ENCODE measurements at places on chromosomes 16 and 17. TPM values are rescaled to one million over a fixed set of nuclear protein-coding genes. Genes with fewer than 3 reads are reported as not detected.

- DNase-seq, result no peak
Observed at GRCh38 chr16:83615953-83616350, 191.8 kb upstream of the HSBP1 start.

- no peak for DNase-seq
Observed at GRCh38 chr17:17549732-17550366, 41.7 kb downstream of the PEMT start.

DNA sequence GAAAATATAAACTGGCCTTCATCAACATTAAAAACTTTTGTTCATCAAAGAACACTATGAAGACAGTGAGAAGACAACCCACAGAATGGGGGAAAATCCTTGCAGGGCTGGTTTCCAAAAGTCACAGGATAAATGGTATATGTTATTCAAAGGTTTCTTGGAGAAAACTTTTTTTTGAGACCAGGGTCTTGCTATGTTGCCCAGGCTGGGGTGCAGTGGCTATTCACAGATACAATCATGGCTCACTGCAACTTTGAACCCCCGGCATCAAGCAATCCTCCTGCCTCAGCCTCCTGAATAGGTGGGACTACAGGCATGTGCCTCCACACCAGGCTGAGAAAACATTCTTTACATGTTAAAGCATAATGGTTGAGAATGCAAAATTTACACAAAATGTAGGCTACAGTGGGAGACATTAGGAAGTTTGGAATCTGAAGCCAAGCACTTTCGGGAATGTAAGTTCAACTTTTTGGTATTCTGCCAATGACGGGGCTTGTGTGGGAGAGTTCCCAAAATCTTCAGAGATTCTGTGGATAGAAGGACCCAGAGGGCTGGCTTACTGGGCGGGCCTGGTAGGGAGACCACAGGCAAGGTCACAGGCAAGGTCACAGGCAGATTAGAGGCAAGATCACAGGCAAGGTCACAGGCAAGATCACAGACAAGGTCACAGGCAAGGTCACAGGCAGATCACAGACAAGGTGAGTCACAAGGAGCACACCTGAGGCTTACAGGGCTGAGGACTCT is 24.2 kb upstream of the ATP2A3 start:
- DNase-seq, result no peak

GRCh38 chr16:49951574-49952195 is 73.3 kb upstream of the CNEP1R1 start:
- no peak for DNase-seq

DNA sequence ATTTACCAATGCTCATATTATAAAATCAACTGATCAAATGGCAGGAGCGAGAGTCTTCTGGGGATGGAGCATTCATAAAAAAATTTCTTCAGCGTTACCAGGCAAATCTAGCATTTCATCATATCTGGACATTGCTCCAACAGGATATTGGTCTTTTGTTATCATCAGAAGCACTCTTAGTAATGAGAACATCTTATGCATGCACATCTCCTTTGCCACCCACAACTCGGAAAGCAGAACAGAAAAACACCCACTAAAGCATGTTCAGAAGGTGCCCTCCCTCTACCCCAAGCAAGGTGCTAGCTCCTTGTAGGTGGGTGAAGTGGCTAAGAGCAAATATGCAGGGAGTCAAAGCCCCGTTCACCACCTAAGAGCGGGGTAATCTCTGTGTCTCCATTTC is 18.9 kb downstream of the ARHGAP17 start:
- DNase-seq, result no peak

DNA sequence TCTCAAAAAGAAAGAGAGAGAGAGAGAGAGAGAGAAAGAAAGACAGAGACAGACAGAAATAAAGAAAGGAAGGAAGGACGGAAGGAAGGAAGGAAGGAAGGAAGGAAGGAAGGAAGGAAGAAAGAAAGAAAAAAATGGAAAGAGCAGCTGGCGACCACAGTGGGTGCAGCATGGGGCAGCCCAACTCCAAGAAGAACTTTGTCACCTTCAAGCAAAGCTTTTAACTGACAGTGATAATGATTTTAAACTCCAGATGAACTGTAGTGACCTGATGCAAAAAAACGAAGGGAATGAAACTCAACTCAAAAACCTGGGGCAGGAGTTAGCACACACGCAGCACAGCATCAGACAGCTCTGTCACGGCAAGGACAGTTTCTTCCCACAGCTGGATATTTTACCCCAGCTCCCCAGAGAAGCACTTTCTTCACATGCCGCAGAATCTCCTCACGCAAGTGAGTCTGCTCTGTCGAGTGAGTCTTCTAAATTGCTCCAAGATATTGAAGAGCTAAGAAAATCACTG is 5.0 kb upstream of the ARHGAP17 start:
- DNase-seq, result no peak

DNA sequence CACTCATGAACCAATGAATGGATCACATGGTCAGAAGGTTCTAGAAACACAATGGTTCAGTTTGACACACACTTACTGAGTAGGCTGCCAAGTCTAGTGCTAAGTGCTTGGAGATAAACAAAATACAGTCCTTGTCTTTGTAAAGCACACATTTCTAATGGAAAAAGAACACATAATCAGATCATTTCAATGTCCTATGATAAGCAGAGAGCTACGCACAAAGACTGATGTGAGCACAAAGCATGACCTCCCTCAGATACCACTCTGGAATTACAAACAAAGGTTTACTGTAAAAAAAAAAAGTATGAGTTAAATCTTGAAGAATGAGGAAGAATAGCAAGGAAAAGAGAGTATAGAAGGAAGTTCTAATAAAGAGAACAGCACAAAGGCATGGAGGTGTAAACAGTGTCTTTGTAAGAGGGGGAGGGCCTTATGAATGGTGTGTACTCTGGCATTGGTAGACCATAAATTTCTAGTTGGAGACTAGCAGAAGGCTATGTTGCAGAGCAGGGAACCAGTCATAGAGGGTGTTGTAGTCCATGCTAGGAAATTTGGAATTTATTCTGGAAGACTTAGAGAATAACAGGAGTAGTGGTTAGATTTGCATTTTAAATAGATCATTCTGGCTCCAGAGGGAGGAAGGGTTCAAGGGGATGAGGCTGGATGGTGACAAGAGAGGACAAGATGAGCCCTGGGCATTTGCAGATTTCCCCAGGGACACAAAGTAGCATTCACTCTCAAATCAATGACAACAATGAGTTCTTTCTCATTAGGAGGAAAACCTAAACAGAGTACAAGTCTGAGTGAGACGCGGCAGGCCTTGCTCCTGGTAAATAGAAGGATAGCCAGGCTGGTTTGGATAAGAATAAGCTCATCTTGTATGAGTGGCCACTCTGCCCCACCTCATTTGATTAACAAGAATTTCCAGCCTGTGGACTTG is 468.0 kb downstream of the TOX3 start:
- no peak for DNase-seq

DNA sequence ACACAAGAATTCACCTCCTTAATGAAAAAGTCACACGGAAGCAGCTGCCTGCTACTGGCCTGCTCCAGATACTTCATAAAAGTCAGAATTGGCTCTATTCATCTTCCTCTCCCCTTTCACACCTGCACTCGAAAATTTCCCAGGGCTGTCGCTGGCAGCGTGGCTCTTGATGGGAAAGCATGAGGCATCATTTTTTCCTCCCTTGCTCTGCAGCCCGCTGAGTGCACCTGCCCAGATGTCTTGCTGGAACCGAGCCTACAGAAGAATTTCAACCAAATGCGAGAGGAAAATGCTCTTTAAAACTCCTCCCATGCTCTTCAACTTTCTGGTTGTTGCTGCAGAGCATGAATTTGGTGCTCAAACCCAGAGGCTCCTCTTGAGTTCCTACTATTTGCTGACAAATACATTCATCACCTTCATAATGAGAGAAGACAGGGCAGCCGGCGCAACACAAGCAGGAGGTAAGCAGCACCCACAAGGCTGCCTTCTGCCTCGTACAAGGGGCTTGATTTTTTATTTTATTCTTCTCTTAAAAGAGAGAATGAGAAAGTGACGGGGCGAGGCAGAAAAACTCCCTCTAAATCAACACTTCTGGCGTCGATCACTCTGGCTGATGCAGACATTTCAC is 146.8 kb downstream of the ZFHX3 start:
- no peak for DNase-seq

GRCh38 chr17:11535231-11535630 is 63.0 kb upstream of the DNAH9 start:
- DNase-seq, result no peak

GRCh38 chr16:13863075-13863765 is 56.7 kb upstream of the ERCC4 start:
- DNase-seq, result no peak

GRCh38 chr17:82767041-82767754 is 15.3 kb downstream of the TBCD start:
- peak; percentile 71 for DNase-seq

GRCh38 chr17:14353861-14354474 is 53.1 kb downstream of the HS3ST3B1 start:
- no peak for DNase-seq

- peak; percentile 67 for DNase-seq
Observed at GRCh38 chr16:78648517-78648916, 549.1 kb downstream of the WWOX start.

GRCh38 chr17:31321966-31322365 is 544 bp upstream of the EVI2A start:
- no peak for DNase-seq

- no peak for DNase-seq
Observed at GRCh38 chr17:74731347-74731605, 5.8 kb upstream of the RAB37 start.

DNA sequence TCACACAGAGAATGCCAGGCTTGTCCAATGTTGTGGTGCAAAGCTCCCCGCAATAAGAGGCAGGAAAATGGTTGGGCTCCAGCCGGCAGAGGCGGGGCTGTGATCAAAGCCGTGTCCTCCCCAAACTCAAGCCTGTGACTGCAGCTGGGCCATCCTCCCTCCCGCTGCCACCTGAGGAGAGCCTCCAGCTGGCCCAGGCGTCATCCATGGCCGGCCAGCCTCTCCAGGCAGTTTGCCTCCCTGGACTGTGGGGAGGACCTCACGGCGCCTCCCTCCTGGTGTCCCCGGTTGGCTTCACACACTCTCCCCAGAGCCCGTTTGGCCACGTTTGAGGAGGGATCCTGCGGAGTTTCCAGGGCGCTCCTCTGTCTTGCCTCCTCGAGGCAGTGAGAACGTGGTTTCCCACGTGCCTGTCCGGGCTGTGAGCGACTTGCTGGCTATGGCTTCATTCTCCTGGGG is 134.1 kb downstream of the IRF8 start:
- no peak for DNase-seq

DNA sequence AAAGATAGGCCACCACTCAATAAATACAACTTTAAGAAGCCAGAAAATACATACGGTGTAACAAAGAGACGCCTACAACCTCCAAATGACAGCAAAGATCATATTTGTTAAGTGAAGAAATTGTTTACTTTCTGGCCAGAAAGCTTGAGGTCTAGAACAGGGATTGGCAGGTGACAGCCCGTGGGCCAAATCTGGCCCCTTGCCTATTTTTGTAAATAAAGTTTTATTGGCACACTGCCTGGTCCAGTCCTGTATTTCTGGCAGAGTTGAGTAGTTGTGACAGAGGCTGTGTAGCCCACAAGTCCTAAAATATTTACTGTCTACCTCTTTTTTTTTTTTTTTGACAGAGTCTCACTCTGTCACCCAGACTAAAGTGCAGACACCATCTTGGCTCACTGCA is 3.4 kb upstream of the CLEC19A start:
- no peak for DNase-seq

GRCh38 chr16:67594956-67595355 is 32.6 kb downstream of the CTCF start:
- no peak for DNase-seq

DNA sequence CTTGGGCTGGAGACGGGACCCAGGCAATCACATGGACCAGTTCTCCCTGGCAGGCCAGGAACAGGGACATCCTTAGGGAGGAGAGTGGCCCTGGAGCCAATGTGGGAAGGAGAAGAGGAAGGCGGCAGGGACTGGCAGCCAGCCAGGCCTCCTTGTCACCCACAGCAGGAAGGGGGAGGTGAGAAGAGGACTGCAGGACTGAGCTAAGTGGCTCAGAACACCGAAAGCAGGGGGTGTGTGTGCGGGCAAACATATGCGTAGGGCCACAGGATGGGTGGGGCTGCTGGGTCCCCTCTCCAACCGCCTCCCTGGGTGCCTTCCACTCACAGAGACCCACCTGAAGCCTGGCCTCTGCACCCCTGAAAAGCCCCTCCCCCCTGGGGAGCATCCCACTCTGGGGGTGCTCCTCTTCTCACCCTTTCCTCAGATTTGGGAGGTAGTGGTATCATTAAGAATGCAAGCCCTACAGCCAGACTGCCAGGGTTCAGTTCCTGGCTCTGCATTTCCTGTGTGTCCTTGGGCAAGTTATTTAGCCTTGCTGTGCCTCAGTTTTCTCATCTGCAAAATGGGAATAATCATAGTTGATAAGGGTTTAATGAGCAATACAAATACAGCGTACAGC is 8.1 kb downstream of the PNMT start:
- DNase-seq, result peak; percentile 84

- DNase-seq, result no peak
Observed at GRCh38 chr16:51152691-51153576, 1.9 kb upstream of the SALL1 start.

KRTAP1-3 gene
- not detected for total RNA-seq

TLCD3B gene
- not detected for total RNA-seq

TMC6 gene
- total RNA-seq, result 223 TPM

RHOT1 gene
- total RNA-seq, result 219 TPM

CDIPT gene
- total RNA-seq, result 79.0 TPM

SYT17 gene
- 8.1 TPM for total RNA-seq

SDR42E1 gene
- total RNA-seq, result 4.0 TPM

NAGLU gene
- 22.9 TPM for total RNA-seq
